ENCODE measurements at places on chromosomes 1 and 21.
A peak's percentile ranks its signal among the peaks of the same experiment; 100 is the strongest.

DNA sequence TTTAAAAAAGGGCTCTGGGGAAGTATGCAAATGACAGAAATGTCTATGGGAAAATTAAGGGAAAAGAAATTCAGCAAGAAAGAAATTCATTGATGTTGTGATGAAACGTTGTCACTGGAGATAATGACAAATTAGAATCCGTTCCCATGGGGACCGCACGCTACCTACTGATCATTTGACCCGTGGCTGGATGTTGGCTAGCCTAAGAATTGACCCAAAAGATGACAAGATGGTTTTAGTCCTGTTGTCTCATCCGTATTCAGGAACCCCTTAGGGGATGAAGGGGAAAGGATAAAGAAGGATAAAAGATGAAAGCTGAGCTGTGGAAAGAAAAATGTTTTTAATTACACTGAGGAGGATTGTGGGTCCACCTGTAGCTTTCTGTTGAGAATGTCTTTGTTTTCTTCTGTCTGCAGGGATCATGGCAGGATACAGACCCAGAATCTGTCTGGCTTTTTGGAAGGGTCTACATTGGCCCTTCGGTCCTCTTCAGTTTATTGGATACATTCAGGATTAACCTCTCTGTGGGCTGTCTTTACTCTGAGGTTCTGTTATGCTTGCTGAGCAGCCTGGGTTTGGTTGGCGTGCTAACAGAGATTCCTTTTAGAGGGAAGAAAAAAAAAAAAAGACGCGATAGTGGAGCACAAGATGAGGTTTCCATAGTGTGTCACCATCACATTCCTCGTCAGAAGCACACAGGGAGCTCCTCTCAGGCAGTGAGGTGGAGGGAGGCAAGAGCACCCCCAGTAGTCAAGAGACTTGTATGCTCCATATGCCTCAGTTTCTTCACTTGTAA is 106.2 kb downstream of the CACHD1 start:
- no peak for DNase-seq

DNA sequence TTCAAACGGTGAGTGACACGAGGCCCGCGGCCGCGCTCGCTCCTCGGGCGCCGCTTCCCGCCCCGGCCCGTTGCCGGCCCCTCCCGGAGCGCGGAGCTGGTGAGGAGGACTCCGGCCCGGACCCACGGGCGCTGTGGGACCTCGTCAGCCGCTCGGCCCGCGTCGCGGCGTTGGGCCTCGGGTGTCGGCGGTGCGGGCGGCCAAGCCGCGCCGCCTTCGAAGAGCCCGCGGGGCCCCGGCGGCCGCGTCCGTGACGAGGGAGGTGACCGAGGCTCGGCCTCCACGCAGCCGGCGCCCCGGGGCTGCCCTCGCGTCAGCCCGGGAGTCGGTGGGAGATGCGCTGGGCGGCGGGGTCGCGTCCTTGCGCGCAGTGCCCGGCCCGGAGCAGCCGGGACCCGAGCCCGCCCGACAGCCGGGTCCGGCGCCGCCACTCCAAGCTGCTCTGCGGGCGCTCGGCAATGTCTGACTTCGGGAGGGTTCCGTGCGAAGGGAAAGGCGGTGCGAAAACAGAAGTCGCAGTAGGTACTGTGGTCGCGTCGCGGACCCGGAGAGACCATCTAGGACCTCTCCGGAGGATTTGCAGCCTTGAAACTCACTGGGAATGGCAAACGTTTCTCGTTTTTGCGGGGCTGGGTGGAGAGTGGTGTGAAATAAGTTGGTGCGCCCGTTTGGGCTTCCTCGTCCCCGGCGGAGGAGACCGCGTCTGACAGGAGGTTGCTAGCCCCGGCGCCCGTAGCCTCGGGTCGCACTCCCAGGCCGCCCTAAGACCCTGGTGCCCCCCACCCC is 829 bp downstream of the SPEN start:
- peak; percentile 21 for DNase-seq

GRCh38 chr1:67118646-67119045 is 16.1 kb downstream of the C1orf141 start:
- no peak for DNase-seq

GRCh38 chr1:45753248-45754037 is 3.0 kb upstream of the IPP start:
- no peak for DNase-seq

- peak; percentile 15 for DNase-seq
Measured at GRCh38 chr21:34865400-34866241, 183.5 kb downstream of the RUNX1 start.

- DNase-seq, result no peak
Measured at GRCh38 chr1:15033264-15033663, 120.3 kb upstream of the TMEM51 start.

GRCh38 chr1:99326215-99326949 is 62.1 kb downstream of the PLPPR4 start:
- DNase-seq, result no peak

- DNase-seq, result no peak
Measured at GRCh38 chr1:24927988-24928688, 1.9 kb downstream of the RUNX3 start.

All from activated T-cell treated with anti-CD3 and anti-CD28 coated beads, Interleukin-2, amount 50 U/mL, for 4 hours (primary cell).